ENCODE measurements at places on chromosomes 4 and X.

DNA sequence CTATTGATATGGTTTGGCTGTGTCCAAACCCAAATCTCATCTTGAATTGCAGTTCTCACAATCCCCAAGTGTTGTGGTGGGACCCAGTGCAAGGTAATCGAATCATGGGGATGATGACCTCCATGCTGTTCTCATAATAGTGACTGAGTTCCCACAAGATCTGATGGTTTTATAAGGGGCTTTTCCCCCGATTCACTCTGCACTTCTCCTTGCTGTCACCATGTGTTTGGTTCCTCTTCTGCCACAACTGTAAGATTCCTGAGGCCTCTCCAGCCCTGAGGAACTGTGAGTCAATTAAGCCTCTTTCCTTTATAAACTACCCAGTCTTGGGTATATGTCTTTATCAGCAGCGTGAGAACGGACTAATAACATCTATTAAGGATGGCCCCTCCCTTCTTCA lies 68.8 kb downstream of the FBXW7 start:
- no peak for DNase-seq

GRCh38 chr4:6282314-6282771 lies 12.7 kb downstream of the WFS1 start:
- DNase-seq, result no peak

DNA sequence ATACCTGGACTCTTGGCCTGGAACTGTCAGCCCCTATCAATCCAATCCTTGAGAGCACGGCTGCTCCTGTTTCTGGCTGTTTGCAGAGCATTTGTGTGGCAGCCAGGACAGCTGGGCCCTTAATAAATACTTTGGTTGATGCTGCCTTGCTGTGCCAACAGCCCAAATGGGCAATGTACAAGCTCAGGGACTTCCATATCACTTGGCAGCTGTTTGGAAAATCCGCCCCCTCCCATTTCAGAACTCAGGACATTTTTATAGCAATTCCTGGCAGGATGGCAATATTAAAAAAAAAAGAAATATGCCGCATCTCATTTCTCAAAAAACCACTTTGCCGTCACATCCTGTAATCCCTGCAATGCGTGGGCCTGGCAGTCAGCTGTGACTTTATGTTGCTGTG lies 218.9 kb downstream of the HS3ST1 start:
- DNase-seq, result peak; percentile 19

- no peak for DNase-seq
Observed at GRCh38 chr4:73674451-73674919, 54.2 kb upstream of the RASSF6 start.

DNA sequence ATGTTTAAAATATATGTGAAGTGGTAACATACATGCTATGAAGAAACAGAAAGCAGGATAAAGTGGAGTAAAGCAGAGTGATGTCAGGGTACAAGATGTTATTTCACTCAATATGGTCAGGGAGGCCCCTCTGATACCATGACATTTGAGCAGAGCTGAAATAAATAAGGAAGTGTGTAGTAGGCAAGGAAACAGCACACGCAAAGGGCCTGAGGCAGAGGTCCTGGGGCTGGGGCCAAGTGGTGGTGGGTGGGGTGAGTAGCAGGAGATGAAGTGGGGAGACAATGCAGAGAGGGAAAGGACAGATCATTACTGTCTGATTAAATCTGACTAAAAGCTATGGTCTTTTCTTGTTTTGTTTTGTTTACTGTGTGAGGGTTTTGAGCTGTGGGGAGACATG lies 61.1 kb downstream of the FAM13A start:
- DNase-seq, result no peak

DNA sequence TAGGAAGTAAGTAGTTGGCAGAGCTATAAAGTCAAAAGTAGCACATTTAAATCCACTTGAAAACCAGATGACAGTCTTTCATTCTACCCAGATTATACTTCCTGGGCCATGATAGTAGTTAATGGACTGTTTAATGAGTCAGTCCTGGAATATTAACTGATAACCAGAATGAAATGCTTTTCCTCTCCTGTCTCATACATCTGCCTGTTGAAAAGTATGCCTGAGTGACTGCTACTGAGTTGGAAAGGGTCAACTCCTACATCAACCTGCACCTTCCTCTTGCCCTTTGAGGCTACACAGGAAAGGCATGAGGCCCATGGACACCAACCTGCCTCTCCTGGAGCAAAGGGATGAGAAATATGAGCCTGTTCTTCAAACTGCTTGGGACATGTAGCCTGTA lies 36.0 kb upstream of the COX7B2 start:
- no peak for DNase-seq

- DNase-seq, result no peak
Observed at GRCh38 chr4:98976716-98977115, 18.8 kb upstream of the METAP1 start.

DNA sequence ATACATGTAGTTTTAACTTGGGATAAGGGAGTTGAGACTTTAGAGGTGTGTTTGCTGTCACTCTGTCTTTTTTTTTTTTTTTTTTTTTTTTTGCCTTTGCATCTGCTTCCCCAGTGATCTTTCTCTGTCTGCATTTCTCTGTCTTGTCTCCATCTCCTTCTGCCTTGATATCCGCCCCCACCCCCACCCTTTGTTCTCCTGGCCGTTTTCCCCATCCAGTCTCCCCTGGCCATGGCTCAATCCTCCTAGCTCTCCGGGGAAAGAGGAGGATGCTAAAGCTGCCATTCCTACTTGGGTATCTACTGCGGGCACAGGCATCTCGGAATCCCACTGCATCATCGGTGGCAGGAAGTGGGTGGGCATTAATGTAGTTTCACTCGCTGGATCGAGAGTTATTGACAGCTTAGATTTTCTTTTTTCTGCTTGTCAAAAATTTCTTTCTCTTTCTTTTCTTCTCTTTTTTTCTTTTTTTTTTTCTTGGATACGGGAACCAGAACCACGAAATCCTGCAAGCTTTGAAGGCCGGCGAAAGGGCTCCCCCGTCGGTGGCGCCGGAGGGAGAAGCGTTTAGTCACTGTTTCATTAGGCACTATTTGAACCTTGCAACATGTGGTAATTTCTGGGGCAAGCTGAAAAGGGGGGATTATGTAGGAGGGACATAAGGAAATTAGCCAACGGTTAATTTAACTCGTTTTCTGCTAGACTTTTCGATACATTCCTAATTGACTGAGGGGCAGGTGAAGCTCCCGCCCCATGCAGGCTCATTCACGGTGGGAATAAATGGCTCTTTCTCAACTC lies 8.2 kb downstream of the GSX2 start:
- no peak for DNase-seq

DNA sequence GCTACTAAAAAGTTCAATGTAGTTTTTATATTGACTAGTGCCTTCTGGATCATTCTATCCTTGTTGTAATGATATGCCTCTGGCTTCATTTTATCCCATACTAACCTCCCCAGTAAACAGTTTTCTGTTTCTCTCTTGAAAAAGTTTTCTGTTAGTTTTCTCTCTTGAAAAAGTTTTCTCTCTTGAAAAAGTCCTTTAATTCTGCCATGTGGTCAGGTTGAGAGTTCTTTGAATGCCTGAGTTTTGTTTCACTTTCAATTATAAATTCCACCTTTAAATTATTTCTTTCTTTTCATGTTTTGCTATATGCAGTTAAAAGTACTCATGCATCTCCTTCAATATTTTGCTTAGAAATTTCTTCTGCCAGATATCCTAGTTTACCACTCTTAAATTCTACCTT lies 1139.6 kb downstream of the STPG2 start:
- DNase-seq, result no peak

- DNase-seq, result no peak
Observed at GRCh38 chr4:142379277-142380051, 466.6 kb downstream of the INPP4B start.
